Fibroblast of skin of left biceps (primary cell): ENCODE measurements at places on chromosomes 5 and 9.
A peak's percentile ranks its signal among the peaks of the same experiment; 100 is the strongest.

- no peak for DNase-seq
These were observed 149.1 kb downstream of the NXNL2 start for GRCh38 chr9:88684046-88684445.

GRCh38 chr5:54975701-54976100 is 9.7 kb downstream of the ESM1 start:
- DNase-seq: no peak

GRCh38 chr5:158958021-158958994 is 141.4 kb downstream of the EBF1 start:
- DNase-seq: no peak

GRCh38 chr9:115717711-115718173 is 435.8 kb upstream of the PAPPA start:
- peak; percentile 73 for DNase-seq

DNA sequence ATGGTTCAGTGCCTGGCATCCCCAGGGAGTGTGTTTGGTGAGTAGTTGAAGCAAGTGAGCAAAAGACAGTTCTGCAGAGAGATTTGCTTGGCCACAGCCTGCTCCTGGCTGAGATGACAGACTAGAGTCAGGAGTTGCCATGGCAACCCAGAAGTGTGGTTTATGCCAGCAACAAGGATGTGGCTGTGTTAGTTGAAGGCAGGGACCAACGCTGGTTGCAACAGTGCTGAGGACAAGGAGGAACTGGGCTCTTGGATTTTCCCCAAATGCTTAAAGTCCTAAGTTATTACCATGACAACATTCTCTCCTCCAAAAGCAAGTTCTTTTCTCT is 2.7 kb downstream of the NXNL2 start:
- DNase-seq: peak; percentile 35

GRCh38 chr9:108765265-108765664 is 90.5 kb downstream of the ACTL7B start:
- DNase-seq: no peak

DNA sequence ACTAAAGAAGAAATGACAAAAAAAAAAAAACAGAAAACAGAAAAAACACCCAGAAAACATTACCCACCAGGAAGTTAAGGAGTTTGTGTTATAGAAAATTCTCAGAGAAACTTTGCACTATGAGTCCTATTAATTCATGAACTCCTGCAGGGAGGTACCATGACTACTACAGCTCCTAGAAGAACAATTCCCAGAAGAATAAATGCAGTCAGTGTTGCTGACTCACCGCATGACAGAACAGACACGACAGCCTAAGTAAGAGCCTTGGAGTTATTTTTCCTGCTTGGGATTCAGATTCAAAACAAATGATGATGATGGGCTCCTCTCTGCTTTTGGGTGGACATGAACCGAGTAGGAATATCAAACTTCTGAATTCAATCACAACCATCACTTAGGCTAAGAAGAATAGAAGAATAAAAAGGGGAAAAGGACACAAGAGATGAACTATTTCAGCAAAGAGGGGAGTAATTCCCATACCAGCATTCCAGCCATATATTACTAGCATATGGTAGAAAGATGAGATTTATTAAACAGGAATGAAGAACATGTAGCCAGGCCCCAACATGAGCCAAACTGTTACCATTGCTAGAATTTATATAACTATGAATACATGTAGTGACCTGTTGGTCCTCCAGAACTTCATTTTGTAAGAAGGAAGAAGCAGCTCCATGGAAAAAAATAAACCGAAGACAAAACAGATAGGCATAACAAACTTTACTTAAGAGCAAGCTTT is 209.6 kb upstream of the PDE4D start:
- DNase-seq: peak; percentile 60

GRCh38 chr9:136634904-136635303 is 27.8 kb upstream of the EGFL7 start:
- no peak for DNase-seq

DNA sequence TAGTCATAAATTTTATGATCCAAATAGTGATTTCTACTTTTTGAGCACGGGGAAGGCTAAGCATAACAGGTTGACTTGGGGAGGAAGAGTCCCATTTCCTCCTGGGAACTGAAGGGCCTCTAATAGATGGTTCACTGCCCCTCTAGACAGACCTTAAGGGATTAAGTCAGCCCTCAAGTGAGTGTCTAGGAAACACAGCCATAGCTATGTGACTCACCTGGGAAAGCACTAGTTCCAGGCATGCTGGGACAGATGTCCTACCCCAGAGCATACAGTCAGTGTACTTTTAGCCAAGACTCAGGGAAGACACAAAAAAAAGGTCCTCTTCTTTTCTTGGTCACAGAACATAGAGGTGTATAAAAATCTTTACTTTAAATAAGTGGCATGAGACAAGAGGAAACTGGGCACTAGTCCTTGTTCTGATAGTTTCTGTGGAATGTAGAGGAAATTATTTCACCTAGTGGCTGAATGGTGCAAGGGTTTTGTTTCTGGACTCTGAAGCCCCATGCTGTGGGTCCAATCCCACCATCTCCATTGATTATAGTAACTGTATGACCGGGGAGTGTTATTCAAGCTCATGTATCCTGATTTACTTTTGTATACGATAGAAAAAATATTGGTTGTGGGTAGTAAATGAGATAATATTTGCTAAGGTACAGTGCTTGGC is 86.0 kb downstream of the NREP start:
- DNase-seq: no peak

- DNase-seq: no peak
These were observed 166.7 kb downstream of the ICE1 start for GRCh38 chr5:5588887-5589826.

DNA sequence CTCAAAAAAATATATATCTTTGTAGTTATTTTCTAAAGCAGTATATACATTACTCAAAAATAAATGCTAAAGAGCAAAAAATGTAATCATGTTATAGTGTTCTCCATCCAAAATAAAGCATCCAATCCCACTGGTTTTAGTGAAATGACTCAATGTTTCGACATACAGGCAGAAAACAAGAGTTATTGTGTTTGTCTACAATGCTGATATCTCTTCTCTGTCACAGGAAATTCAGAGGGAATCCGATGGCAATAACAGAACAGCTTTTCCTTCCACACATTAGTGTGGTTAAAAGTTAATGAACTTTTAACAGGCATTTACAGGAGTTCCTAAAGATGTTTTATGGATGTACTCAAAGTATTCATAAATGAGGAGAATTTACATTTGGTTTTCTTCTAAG is 12.0 kb downstream of the TTC33 start:
- no peak for DNase-seq

DNA sequence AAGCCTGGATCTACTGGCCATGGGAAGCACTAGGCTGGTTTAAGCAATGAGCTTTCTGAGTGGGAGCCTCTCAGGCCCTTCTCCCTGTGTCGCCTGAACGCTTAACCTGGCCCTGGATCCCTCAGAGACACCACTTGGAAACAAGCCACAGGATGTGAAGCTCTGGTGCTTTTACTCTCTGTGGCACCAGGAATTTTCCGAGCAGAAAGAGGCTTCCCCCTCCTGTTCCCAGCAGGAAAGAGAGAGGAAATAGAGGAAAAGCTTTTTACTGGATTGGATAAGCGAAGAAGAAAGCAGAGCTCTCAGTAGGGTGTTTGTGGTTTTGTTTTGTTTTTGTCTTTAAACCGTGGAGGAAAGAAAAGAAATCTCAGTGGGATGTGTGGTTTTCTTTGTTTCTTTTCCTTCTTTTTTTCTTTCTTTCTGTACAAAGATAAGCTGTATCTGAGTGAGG is 34.5 kb downstream of the COL15A1 start:
- no peak for DNase-seq

- peak; percentile 64 for DNase-seq
These were observed 9.2 kb upstream of the GPRIN1 start for GRCh38 chr5:176619203-176619568.

GRCh38 chr5:163614787-163615186 is 109.4 kb downstream of the MAT2B start:
- DNase-seq: no peak

GRCh38 chr5:153546566-153546965 is 56.1 kb downstream of the GRIA1 start:
- DNase-seq: no peak

GRCh38 chr9:105127863-105128220 is 116.6 kb upstream of the SLC44A1 start:
- DNase-seq: no peak
